ENCODE measurements at places on chromosomes 12 and 14.

- no peak for DNase-seq
Observed at GRCh38 chr12:12671850-12672660, 23.9 kb downstream of the GPR19 start.

DNA sequence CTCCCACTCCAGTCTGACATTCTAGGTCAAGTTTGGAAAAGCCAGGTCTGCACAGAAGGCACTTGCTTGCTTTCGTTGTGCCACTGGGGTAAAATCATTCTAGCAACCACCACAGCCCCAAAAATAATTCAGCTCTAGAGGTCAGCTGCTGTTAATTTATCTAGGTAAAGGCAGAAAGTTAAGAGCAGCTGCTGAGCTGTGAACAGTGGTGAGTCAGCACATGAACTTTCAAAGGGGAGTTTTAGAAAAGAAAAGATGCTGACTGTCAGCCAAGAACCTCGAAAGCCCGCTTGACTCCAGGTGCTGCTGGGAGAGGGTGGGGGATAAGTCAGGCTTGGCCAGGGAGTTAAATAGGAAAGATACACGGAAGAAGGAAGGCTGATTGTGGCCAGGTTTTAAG lies 12.7 kb downstream of the CCDC197 start:
- no peak for DNase-seq

- no peak for DNase-seq
Observed at GRCh38 chr14:24943024-24943423, 106.9 kb downstream of the STXBP6 start.

GRCh38 chr14:61581955-61582615 lies 113.2 kb upstream of the HIF1A start:
- no peak for DNase-seq

DNA sequence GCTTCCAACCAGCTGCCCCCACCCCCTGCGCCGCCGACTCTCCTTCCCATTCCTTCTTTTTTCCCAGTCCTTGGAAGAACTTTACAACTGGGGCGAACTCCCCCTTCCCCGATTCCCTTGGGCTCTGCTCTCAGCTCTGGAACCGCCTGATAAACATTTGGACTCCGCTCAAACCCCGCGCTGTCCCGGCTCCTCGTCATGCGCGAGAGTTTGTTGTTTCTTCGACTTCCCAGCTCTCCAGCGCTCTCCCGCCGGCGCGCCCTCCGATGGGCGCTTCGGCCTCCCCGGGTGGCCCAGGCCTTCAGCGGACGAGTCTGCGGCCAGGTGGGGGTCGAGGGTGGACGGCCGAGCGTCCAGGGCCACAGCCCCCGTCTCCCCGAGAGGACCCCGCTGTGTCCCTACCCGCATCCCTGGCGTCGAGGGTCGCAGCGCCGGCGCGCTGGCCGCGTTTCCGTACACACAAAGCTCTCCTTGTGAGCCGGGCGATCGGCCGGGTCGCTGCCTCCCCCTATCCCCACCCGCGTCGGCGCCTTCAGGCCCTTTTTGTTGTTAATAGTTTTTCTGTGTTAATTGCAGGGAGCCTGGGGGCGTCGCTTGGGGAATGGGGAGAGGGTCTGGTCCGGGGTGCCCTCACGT lies 847 bp downstream of the MMP14 start:
- no peak for DNase-seq

DNA sequence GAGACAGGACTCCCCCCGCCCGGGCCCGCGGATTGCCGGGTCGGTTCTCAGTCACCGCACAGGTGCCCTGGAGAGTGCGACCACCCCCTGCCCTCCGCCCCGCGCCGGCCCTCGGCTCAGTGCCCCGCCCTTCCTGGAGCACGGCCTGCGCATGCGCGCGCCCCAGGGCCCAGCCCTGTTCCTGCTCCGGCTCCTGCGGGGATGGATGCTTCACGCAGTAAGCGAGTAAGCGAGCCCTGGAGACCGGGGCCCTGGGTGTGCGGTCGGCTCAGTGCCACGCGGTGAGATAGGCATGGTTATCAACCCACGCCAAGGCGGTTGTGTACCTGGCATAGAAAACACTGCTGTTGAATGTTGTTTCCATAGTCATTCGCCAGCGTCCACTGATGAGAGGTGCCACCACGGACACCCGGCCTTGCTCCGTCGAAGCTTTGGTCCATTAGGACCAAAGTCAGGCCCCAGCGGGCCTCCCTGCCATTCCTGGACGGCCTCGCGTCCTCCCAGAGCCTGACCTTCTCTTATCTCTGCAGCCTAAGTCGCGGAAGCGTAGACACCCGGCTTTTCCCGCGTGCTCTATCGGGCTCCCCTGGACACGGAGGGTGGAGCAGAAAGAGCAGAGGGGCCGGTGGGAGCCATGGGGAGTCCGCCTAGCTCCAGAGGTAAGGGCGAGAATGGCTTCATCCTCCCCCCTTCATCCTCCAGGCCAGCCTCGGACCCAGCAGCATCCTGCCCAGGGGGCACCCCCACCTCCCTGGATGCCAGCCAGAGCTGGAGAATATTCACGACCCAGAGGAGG lies 90.6 kb downstream of the PAPOLA start:
- DNase-seq: peak; percentile 38

DNA sequence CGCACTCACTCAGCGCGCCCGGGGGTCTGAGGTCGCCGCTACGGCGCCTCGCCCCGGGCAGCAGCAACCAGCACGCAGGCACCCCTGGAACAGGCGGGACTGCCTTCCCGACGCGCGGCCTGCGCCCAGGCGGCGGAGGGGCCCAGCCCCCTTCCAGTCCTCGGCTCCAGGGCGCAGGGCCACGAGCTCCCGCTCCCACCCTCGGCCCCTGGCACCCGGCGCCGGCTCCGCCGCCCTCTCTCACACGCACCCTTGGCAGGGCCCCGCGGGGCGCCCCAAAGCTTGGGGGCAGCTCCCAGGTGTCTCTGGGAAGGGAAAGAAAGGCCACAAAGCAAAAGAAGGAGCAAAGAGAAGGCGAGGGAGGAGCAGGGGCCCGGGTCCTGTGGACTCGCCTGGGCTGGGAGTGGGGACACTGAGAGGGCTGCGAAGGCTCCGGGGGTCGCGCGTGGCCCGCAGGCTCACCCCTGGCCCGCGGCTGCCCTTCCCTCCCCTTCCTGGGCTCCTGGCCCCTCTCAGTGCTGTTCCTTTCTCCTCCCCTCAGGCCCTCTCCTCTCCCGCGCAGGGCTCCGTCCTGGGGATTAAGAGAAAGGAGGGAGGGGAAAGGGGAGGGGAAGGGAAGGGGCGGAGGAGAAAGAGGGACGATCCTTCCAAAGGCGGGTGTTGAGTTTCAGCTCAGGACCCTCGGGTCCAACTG lies 907 bp upstream of the EFS start:
- DNase-seq: no peak

GRCh38 chr14:99242816-99243721 lies 28.9 kb downstream of the BCL11B start:
- DNase-seq: no peak

DNA sequence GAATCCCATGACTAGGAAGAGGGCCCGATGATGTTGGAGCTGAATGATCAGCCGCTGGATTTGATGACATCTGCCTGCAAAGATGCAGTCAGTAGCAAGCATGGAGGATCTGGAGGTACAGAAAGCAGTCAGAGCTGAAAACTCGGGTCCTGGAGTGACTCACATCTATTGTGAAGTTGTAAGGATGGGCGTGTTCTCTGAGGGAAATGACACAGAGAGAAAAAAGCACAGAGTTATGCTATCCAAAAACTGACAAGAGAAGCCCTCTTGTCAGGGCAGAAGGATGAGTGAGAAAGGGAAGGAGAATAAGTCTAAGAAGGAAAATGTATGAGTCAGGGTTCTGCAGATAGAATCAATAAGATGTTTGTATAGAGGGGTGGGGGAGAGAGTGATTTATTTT lies 380.4 kb upstream of the CCDC196 start:
- DNase-seq: no peak

DNA sequence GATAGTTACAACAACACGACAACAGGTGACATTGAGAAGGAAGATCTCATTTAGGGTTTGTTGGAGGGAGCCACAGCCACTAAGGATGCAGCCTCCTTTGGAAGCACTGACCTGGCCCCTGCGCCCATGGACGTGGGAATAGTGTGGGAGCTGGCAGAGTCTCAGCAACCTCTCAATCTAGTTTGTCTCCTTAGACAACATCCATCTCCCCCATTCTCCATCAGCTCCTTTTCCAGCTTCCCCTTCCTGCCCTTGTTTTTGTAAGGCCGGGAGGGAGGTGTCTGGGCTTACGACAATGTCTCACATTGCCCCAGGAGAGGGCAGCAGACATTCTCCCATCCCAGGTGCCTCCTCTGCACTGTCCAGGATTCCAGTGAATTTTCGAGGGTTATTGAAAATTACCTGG lies 170.2 kb upstream of the PZP start:
- DNase-seq: no peak

- no peak for DNase-seq
Observed at GRCh38 chr14:91754819-91755218, 22.9 kb upstream of the CATSPERB start.

DNA sequence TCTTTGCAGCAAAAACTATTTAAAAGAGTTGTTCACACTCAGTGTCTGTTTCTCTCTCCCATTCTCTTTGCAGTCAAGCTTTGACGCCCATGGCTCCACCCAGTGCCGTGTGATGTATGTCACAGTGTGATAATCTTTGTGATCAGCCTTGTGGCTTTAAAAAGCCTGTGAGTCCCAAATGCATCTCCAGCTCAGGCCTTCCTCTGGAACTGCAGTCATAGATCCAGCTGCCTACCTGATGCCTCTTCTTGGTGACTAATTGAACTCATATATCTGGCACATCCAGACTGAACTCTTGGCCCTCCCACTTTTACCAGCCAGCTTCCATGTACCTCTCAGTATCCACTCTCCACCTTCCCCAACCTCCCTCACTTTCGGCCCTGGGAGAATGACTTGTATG lies 182.8 kb upstream of the ARHGAP5 start:
- no peak for DNase-seq

- peak; percentile 34 for DNase-seq
Observed at GRCh38 chr12:48183091-48183875, at the start of gene CCDC184. CCDC184 (plus strand) TSS chr12:48183644; CDS start chr12:48184123, 479 bp downstream.

GRCh38 chr12:6941267-6941666 lies 2.3 kb upstream of the RNU7-1 start:
- no peak for DNase-seq

DNA sequence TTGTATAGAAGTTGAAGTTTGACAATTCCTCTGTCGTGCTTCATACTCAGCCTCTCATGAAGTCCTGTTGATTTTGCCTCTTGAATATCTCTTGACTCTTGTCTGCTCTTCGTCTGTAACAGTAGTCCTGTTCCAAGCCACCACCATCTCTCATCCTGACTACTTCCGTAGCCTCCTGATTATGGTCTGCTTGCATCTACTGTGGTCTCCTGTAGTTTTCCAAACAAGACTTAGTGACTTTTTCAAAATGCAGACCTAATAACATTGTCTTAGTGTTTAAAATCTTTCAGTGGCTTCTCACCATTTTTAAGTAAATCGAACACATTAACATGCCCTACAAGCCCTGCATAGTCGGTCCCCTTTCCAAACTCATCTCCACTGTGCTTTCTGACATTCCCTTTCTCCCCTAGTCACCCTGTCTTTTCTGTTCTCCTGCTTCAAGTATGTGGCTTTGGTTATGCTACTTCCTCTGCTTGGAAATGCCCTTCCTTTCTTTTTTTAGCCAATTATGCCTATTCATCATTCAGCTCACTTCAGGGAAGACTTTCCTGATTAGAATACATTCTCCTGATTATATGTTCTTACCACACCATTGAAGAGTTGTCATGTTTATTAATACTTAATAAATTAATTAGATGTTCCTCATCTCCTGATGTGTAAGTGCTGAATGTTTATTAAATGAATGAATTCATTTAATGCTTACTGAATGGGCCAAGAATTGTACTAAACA lies 2.0 kb downstream of the SCYL2 start:
- DNase-seq: no peak

- no peak for DNase-seq
Observed at GRCh38 chr12:98861251-98861650, 216.2 kb downstream of the APAF1 start.

GRCh38 chr14:76354310-76354709 lies 21.6 kb upstream of the ESRRB start:
- no peak for DNase-seq

GRCh38 chr12:130719263-130719859 lies 3.3 kb upstream of the RIMBP2 start:
- no peak for DNase-seq

DNA sequence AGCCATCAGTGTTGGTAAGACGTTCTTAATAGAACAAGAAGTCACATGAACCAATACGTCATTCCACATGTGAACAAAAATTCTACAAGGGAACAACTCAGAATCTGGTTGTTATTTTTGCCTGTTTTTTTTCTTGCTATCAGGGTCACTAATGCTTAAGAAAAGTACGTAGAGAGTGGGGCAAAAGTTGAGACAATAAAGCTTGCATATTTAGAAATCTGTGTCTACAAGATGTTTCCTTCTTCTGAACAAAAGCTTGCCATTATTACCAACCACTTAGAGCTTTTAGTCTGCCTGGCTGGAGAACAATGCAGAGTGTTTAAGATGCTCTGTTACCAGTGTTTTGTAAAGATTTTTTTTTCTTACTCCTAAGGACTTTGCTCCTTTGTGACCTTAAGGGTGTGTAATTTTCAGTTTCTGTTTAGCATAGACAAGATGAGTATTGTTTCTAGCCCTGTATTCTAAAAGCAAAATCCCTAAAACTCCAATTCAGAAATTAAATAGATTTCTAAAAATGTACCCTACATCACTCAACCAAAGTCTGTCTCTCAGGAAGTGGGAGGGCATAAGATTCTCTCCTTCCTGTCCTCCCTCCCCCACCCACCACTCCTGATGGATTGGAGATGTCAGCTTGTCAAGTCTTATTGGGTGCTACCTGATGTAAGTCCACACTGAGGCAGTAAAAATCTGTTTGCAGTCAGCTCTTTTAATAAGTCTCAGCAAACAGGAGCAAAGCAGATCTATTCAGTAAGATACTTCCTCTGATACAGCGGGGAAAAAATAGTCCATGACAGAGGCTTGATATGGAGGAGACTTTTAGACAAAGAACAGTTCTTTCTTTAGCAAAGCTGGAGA lies 267.6 kb downstream of the GRIN2B start:
- no peak for DNase-seq
